ENCODE measurements at places on chromosomes 6 and 20.

GRCh38 chr6:139429580-139430145 lies 55.2 kb upstream of the CITED2 start:
- no peak for DNase-seq

DNA sequence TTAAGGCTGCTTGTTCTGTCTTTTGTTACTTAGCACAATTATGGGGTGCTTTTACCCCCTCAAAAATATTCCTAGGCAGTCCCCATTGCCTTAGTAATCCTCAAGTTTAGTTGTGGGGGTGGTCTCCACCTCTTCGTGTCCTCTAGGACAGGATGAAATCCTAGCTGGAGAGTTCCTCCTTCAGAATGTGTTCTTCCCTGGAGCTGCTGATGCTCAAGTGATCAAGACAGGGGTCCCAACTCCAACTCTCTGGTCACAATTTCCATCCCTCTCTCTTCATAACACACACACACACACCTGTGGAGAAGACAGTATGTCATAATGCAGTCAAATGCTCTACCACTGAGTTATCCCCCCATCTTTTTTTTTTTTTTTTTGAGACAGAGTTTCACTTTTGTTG lies 280.7 kb downstream of the UST start:
- no peak for DNase-seq

GRCh38 chr6:45614488-45615285 lies 237.0 kb upstream of the SUPT3H start:
- no peak for DNase-seq

DNA sequence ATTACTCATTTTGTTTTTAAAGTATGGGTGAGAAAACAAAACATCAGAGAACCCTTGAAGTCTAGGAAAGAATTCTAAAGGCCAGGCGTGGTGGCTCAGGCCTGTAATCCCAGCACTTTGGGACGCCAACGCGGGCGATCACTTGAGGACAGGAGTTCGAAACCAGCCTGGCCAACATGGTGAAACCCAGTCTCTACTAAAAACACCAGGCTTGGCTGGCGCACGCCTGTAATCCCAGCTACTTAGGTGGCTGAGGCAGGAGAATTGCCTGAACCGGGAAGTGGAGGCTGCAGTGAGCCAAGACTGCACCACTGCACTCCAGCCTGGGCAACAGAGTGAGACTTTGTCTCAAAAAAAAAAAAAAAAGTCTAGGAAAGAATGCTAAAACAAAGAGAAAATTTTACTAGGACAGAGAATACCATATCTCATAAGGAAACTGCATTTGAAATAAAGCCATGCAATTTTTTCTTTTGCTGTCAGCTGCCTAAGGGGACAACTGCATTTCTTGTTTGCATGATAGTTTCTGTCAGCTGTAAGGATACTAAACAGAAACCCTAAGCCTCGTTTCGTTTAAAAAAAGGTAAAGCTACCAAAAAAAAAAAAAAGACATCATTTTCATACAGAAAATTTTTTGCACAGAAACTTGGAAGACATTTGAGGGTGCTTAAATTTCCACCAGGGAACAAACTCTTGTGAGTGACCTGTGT lies 32.1 kb downstream of the SMLR1 start:
- no peak for DNase-seq

DNA sequence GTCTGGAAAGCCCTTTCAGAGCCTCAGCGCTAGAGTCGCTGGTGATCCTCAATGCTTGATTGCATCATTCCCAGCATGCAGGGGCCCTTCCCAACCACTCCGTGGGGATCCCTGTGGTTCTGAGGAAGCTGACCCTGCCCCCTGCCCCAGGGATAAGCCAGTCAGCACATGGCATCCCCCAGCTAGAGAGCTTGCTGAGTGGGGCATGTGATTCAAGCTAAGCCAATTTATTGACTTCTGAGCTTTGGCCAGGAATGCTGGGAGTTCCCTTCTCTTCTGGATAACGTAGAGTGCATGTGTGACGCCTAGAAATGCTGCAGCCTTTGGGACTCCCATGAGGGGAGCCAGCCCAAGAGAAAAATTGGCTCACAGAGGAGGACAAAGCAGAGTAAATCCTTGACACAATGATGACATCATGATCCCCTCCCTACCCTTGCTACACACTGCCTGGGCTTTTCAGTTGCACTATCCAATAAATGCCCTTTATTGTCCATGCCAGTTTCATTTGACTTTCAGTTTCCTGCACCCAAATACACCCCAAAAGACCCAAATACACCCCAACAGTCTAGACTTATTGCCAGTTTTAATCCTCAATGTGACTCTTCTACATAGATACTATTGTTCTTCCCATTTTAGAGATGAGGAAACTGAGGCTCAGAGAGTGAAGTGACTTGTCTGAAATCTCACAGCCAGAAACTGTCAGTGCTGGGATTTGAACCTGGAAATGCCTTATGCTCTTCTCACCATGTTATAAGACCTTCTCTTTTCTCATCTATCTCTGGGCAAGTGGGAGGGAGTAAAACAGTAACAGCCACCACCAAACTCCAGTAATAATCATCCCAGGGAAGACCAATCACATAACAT lies 34.3 kb downstream of the KCNB1 start:
- DNase-seq, result no peak

DNA sequence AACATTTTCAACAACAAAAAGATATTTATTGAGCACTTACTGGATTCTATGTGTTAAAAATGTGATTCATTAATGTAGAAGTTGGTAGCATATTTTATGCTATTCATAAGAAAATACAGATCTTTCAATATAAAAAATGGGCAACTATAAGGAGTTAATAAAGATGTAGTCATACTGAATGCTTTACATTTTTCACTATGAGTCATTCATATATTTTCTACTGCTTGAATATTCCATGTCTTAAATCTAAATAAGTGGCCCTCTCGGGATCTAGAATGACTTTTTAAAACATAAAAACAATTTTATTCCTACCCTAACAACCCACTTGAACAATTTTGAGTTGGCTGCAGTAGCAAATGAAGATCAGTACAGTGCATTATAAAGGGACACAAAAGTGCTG lies 362.1 kb downstream of the PHF3 start:
- no peak for DNase-seq

- no peak for DNase-seq
These were observed 356.9 kb downstream of the KIF16B start for GRCh38 chr20:16216227-16216913.

- DNase-seq, result peak; percentile 86
These were observed 79.9 kb downstream of the ATXN1 start for GRCh38 chr6:16681260-16681873.

- DNase-seq, result no peak
These were observed 370.5 kb upstream of the ARID1B start for GRCh38 chr6:156406688-156407087.

DNA sequence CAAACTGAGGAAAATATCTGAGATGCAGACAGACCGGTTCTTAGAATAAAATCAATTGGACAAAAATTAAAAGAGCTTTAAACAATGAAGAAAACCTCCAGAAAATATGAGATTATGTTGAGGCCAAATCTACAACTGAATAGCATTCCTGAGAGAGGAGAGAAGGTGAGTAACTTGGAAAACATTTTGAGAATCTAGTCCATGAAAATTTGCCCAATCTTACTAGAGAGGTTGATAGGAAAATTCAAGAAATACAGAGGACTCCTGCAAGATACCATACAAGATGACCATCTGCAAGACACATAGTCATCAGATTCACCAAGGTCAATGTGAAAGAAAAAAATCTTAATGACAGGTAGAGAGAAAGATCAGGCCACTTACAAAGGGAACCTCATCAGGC lies 437.7 kb upstream of the ADGRB3 start:
- DNase-seq, result no peak

Data from A172 (cell line).